Pons (tissue), 1 donor: ENCODE measurements at places on chromosomes 11 and 22.

DNA sequence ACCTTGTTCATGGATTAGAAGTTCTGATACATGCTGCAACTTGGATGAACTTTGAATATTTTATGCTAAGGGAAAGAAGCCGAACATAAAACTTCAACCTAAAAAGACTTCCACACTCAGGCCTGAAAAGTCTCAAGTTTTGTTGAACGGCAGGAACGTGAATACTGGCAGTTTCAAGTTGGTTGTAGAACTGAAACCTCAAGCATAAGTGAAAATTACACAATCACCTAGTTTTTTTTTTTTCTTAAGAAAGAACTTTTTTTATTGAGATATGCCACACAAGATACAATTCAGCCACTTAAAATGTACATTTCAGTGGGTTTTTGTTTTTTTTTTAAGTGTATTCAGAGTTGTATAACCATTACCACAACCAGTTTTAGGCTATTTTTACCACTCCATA, 50.8 kb upstream of the ADORA2A start:
- no peak for DNase-seq

GRCh38 chr22:34105461-34106062, 185.3 kb upstream of the LARGE1 start:
- DNase-seq, result peak; percentile 61

DNA sequence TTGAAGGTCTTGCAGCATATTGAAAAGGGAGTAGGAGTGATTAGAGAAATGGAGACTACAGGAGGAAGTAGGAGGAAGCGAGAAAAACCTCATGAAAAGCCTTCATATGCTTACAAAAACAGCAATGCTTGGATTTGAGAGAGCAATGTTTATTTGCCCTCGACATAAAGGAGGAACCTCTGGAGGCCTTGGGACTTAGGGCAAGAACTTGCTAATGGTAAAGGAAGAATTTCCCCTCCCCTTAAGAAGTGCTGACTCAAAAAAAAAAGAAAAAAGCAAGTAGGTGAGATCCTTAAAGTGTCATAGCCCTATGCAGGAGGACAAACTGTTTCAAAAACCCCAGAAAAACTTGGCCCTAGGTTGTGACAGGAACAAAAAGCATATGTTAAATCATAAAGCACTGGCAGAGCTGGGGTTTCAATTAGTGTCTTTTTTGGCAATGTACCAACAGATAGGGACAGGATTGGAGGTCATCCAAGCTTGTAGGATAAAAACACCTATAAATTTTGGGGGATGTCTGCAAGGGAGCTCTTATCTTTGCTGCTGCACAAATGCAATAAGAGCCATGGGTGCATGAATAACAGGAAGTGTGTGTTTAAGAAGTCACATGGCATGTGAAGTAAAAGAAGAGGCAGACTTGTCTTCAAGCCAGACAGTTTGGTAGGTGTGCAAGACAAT, 4.9 kb downstream of the GLYAT start:
- DNase-seq, result peak; percentile 9

DNA sequence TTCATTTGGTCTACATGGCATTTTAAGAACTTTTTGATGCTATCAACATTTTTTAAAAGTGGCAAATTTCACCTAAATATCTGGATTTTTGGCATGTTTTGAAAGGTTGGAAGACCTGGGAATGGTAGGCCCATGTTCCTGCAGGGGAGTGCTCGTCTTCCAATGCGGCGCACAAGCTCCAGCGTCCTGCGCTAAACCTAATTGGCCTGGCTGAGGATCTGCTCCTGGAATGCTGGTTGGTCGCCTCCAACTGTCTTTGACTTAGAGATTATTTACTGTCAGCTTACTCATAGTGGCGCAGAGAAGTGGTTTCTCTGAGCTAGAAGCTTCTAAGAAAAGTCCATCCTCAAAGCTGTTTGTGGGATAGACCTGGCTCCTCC, 626 bp upstream of the LIMK2 start:
- DNase-seq, result no peak

GRCh38 chr22:40641269-40641668, 4.8 kb upstream of the MRTFA start:
- no peak for DNase-seq

- DNase-seq, result no peak
Measured at GRCh38 chr11:55902308-55902707, 12.1 kb downstream of the OR5W2 start.

DNA sequence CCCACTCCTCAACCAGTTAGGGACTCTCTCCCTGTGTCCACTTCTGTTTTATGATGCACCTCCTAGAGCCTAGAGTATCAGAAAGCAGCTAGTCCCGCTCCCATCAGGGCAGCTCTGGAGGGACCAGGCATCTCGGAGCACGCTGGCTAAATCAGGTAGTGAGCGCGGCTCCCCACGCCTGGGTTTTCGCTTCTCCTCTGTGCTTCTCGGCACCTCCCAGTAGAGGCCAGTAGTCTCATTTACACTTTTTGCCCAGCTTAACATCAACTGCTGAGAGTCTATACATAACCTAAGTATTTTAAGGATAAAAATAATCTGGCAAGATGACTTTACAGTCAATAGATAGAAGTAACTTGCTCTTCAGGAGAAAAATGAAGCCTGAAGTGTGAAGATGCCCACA, 473.8 kb downstream of the OPCML start:
- DNase-seq, result no peak

DNA sequence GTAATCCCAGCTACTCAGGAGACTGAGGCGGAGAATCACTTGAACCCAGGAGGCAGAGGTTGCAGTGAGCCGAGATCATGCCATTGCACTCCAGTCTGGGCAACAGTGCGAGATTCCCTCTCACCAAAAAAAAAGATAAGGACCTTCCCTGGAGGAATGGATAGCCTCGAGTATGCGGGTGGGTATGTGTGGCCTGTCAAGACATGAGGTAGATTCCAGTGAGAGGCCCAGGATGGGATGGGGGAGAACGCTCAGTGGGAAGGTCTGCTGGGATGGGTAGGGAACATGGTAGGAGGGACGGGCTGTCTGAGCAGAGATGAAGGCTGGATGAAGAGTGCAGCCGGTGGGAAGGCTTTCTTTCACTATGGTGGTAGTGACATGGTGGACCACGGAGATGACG, 39.0 kb upstream of the YWHAH start:
- DNase-seq, result no peak

DNA sequence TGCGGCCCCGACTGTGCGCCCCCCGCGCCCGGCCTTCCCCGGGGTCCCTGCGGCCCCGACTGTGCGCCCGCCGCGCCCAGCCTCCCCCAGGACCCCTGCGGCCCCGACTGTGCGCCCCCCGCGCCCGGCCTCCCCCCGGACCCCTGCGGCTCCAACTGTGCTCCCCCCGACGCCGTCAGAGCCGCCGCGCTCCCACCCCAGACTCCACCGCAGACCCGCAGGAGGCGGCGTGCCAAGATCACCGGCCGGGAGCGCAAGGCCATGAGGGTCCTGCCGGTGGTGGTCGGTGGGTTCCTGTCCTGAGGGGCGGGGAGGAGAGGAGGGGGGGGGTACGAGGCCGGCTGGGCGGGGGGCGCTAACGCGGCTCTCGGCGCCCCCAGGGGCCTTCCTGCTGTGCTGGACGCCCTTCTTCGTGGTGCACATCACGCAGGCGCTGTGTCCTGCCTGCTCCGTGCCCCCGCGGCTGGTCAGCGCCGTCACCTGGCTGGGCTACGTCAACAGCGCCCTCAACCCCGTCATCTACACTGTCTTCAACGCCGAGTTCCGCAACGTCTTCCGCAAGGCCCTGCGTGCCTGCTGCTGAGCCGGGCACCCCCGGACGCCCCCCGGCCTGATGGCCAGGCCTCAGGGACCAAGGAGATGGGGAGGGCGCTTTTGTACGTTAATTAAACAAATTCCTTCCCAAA, 3.1 kb downstream of the DRD4 start:
- no peak for DNase-seq

DNA sequence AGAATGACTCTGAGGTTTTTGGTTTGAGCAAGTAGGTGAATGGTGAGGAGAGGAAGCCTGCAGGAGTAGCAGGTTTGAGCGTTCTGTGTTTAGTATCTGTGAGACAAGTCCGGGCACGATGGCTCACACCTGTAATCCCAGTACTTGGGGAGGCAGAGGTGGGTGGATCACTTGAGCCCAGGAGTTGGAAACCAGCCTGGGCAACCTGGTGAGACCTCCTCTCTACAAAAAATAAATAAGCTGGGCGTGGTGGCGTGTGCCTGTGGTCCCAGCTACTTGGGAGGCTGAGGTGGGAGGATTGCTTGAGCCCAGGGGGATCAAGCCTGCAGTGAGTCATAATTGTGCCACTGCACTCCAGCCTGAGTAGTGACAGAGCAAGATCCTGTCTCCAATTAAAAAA, 9.7 kb upstream of the CENATAC start:
- DNase-seq, result no peak

- DNase-seq, result peak; percentile 72
Measured at GRCh38 chr22:36164621-36165020, 4.1 kb upstream of the APOL3 start.
